ENCODE measurements at places on chromosomes 13 and 19. TPM values are rescaled to one million over a fixed set of nuclear protein-coding genes. Genes with fewer than 3 reads are reported as not detected.

Gene SPHK2
- total RNA-seq = 18.4 TPM

Gene PNMA8A
- total RNA-seq = not detected

Gene FGF22
- not detected for total RNA-seq

Gene C19orf85
- 0.73 TPM for total RNA-seq

- H3K4me1 ChIP-seq = no peaks in the 10 kb centered on the region
- no peaks in the 10 kb centered on the region for H3K27me3 ChIP-seq
- H3K27ac ChIP-seq = no peak overlapping the region
- H3K36me3 ChIP-seq = no peaks in the 10 kb centered on the region
Observed at GRCh38 chr13:48720621-48721020, 66.9 kb downstream of the CYSLTR2 start.

DNA sequence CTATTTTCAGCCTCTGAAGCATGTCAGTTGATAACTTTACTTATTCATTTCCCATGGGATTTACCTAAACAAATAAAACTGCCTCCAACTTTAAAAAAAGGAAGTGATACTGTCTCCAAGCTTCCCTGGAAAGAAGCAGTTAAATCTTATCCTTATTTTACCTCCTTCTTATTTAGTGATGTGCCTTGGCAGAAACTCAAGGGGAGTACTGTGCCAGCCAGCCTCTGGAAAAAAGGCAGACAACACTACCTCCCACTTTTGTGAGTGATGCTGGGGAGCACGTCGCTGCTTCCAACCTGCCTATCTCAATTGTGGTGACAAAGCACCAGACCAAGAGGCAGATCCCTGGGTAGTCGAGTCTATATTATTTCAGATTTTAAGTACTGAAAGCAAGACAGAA is 765.6 kb downstream of the DIAPH3 start:
- no peaks in the 10 kb centered on the region for H3K4me1 ChIP-seq
- H3K36me3 ChIP-seq = no peaks in the 10 kb centered on the region
- H3K4me3 ChIP-seq = no peak overlapping the region
- no peaks in the 10 kb centered on the region for H3K27me3 ChIP-seq

GRCh38 chr19:53942001-53942786 is 20.5 kb upstream of the CACNG8 start:
- no peak for DNase-seq
- H3K36me3 ChIP-seq = no peaks in the 10 kb centered on the region
- no peak overlapping the region for H3K27ac ChIP-seq
- H3K4me1 ChIP-seq = no peaks in the 10 kb centered on the region
